ENCODE measurements at places on chromosomes 5 and 9. TPM values are rescaled to one million over a fixed set of nuclear protein-coding genes. Genes with fewer than 3 reads are reported as not detected.

The SLC34A3 gene
- not detected for total RNA-seq

The MPDZ gene
- 46.0 TPM for total RNA-seq

The CD72 gene
- total RNA-seq: 7.0 TPM

The STKLD1 gene
- total RNA-seq: not detected

The TXNDC8 gene
- not detected for total RNA-seq

GRCh38 chr9:98427491-98427890, 172.0 kb upstream of the TBC1D2 start:
- no peak for DNase-seq

DNA sequence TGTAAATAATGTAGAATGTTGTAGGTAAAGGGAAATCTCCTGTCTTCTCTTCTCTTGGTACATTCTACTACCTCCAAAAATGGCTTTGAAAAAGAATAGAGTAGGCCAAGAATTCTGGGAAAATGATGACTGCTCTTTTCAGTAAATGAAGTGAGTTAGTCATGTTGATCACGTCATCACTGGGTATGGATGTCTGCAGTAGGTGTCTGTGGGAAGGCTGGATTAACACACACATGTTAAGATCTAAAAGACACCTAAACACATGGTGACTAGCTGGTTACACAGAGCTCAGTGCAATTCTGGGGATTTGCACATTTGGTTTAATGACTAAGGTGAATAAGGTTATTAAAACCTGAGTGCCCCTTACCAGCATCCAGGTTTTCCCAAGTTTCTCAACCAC, 161.5 kb downstream of the CEP120 start:
- no peak for DNase-seq

GRCh38 chr5:158701406-158702177, 398.1 kb downstream of the EBF1 start:
- no peak for DNase-seq

GRCh38 chr5:172869691-172870090, 35.6 kb downstream of the ERGIC1 start:
- no peak for DNase-seq

GRCh38 chr5:157793301-157793700, 49.8 kb downstream of the LSM11 start:
- no peak for DNase-seq

DNA sequence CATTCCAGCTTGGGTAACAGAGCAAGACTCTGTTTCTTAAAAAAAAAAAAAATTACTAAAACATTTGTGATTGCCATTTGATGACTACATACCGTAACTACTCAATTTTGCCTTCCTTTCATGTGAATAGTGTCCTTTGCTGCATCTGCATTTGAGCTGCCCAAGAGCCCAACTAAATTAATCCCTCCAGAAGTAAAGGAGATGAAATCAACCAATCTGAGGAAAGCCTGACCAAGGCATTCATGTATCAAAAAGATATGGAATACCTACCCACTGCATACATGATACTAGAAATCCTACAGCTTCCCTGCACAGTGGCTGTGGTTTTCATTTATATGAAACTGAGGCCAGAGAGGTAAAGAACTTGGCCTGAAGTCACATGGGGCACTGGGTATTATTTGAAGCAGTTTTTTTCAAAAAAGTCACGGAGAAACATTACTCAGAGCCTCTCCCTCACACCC, 177.5 kb downstream of the AOPEP start:
- no peak for DNase-seq
